ENCODE measurements at places on chromosomes 3 and 15.

DNA sequence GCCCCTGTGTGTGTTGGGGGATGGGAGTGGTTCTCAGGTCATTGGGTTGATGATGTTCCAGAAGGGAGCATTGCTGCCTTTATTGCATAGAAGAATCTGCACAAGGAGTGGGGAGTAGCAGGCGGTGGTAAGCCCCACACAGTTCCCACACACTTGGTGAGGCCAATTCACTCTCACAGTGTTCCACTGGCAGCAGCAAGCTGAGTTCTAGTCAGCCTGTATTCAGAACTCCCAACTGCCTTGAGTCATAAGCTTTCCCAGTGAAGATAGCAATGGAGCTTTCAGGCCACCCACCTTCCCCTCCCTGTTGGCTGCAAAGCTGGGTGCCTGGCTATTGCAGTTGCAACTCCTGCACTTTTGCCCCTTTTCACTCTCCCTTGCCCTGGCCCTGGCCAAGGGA lies 181.1 kb upstream of the RBMS3 start:
- DNase-seq = no peak

DNA sequence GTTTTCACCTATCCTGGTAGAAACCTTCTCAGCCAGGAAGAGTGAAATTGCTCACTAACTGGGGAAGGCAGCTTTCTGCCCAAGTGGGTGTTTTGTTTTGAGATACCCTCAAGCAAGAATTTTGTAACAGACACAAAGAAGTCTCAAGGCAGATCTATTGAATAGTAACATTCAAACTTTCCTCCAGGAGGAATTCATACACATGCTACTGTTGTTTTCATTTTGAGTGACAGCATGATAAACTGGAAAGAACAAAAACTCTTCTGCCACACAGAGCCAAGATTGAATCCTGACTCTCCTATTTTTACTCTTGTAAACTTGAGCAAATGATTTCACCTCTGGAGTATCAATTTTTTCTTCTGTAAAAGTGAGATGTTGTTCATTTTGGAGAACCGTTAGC lies 54.8 kb upstream of the MBNL1 start:
- no peak for DNase-seq

- DNase-seq = no peak
These were observed 584.5 kb downstream of the NAALADL2 start for GRCh38 chr3:175443682-175444081.

DNA sequence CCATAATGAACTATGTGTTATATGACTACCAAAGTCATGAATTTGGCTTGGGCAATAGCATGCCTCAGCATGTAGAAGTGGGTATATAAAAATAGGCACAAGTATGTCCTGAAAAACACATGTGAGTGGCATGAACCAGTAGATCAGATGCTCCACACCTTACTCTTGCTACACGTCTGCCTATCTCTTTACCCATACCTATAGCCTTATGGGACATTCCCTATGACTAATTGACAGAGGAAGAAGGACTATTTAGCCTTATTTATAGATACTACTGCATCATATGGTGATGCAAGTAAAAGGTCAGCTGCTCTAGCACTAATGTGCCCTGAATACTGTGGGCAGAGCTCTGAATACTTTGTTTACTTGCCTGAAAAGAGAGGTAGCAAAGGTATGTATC lies 81.0 kb upstream of the ZPLD1 start:
- peak; percentile 2 for DNase-seq

GRCh38 chr3:16509721-16510619 lies 3.5 kb downstream of the RFTN1 start:
- peak; percentile 89 for DNase-seq

- no peak for DNase-seq
These were observed 855.7 kb upstream of the DPPA4 start for GRCh38 chr3:110193074-110193473.

DNA sequence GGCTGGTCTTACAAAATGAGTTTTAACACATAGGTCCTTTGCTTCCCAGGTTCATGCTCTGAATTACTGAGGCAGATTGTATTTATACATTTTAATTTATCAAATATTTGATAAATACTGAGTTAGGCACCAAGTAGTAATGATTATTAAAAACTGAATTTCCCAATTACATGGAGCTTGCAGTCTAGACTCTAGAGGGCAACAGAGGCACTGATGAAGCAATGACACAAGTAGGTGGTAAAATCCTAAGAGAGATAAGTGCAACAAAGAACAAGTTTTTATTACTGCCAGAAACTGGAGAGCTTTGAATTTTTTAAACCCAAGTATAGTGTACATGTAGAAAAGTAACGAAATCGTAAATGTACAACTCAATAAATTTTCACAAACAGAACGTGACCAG lies 406.2 kb upstream of the RARB start:
- no peak for DNase-seq

DNA sequence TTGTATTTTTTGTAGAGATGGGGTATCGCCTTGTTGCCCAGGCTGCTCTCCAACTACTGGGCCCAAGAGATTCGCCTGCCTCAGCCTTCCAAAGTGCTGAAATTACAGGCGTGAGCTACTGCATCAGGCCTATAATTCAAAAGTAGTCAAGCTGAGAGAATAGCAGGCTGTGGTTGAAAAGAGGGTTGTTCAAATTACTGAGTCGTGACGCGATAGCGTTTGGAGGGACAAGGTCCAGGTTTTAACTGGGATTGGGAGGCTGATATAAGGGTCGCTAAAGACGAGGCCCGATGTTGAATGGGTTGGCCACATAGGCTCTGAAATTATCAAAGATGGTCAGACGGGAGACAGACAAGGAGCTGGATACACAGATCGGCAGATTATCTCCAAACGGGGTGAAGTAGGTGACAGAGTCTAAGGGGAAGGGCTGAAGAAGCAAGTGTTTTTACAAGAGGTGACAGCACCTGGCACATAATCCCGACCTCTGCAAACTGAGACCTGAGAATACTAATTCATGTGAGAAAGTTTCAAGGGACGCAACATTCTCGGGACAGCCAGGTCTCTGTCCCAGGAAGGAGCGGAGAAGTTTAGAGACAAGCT lies 759 bp upstream of the ARID3B start:
- DNase-seq = no peak

Data from suppressor macrophage treated with lipopolysaccharide for 1 hour (primary cell).